Activated CD4-positive, alpha-beta T cell treated with anti-CD3 and anti-CD28 coated beads, Interleukin-2, amount 10 ng/mL, durations not matched to agents 7 days and 5 days (primary cell): ENCODE measurements at places on chromosomes 12 and 14. TPM values are rescaled to one million over a fixed set of nuclear protein-coding genes. Genes with fewer than 3 reads are reported as not detected.

DNA sequence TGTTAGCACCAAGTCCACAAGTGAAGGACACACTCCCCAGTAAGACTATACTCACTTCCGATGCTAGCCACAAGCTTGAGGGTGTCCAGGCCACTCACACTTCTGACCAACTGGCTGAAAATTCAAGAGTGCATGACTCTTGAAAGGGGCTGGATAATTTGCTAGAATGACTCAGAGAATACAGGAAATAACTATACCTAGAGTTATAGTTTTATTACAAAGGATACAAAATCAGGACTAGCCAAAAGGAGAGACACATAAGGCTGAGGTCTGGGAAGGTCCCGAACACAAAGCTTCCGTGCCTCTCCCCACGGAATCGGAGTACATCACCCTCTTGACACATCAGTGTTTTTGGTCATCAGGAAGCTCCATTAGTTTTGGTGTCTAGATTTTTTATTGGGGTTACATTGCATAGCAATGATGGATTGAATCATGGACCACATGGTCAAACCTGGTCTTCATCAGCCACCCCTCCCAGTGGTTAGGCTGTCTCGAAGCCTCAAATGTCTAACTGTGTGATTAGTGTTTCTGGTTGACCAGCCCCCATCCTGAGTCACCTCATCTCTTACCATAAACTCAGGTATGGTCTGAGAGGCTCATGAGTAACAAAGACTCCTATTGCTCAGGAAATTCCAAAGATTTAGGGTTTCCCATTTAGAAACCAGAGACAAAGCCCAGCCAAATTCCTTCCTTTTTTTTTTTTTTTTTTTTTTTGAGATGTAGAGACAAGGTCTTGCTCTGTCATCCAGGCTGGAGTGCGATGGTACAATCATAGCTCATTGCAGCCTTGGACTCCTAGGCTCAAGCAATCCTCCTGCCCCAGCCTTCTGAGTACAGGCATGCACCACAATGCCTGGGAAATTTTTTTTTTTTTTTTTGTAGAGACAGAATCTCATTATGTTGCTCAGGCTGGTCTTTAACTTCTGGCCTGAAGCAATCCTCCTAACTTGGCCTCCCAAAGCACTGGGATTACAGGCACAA lies 472.0 kb upstream of the TBX3 start:
- no peaks in the 10 kb centered on the region for H3K36me3 ChIP-seq
- H3K27me3 ChIP-seq = no peaks in the 10 kb centered on the region
- no peak overlapping the region for H3K27ac ChIP-seq
- no peak for DNase-seq
- no peaks in the 10 kb centered on the region for H3K4me1 ChIP-seq
- no peak overlapping the region for H3K4me3 ChIP-seq

The CINP gene
- 26.8 TPM for total RNA-seq

The RHOF gene
- total RNA-seq = 148 TPM

GRCh38 chr14:93160353-93160801 lies 24.3 kb downstream of the MOAP1 start:
- H3K27me3 ChIP-seq = no peaks in the 10 kb centered on the region
- no peak overlapping the region for H3K27ac ChIP-seq
- DNase-seq = peak; percentile 14

- no peak for DNase-seq
- no peaks in the 10 kb centered on the region for H3K4me1 ChIP-seq
- no peak overlapping the region for H3K27ac ChIP-seq
- no peaks in the 10 kb centered on the region for H3K27me3 ChIP-seq
- H3K4me3 ChIP-seq = no peak overlapping the region
These were observed 244.9 kb downstream of the ADAMTS20 start for GRCh38 chr12:43307126-43307525.

GRCh38 chr14:77113644-77114043 lies 15.6 kb downstream of the CIPC start:
- H3K4me3 ChIP-seq = no peak overlapping the region
- H3K36me3 ChIP-seq = peaks cover 31% of the 10 kb centered on the region
- no peaks in the 10 kb centered on the region for H3K4me1 ChIP-seq
- DNase-seq = no peak

DNA sequence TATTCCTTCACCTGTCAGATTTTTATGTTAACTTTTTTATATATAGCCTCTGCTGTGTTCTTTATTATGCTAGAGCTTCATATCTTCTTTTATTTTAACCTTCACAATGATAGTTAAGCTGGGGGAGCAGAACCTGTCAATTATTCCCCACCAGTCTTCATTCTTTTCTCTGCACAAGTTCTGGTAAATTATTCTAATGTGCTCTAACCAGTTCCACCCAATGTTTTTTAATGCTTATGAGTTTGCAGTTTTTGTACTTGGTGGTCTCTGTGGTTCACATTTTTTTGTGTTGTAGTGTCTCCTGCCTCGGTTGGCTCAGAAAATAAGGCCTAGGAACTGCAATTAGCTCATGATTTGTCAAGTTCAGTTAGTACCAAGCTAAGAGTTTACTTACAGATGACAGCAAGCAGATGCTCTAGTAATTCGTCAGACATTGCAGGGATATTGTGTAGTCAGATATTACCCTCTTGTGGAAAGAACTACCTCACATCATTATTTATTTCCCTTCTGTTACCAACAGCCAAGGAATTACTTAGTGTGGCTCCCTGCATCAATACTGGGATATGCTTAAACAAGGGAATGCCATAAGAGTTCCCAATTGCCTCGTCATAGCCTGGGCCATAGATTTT lies 14.5 kb downstream of the DYRK2 start:
- peaks cover 39% of the 10 kb centered on the region for H3K4me1 ChIP-seq
- DNase-seq = no peak
- H3K27ac ChIP-seq = no peak overlapping the region
- H3K27me3 ChIP-seq = no peaks in the 10 kb centered on the region

- H3K4me3 ChIP-seq = no peak overlapping the region
- H3K4me1 ChIP-seq = peaks cover 7% of the 10 kb centered on the region
- H3K27ac ChIP-seq = no peak overlapping the region
- peak; percentile 89 for DNase-seq
- H3K36me3 ChIP-seq = no peaks in the 10 kb centered on the region
These were observed 20.1 kb upstream of the CCDC63 start for GRCh38 chr12:110826592-110827200.

DNA sequence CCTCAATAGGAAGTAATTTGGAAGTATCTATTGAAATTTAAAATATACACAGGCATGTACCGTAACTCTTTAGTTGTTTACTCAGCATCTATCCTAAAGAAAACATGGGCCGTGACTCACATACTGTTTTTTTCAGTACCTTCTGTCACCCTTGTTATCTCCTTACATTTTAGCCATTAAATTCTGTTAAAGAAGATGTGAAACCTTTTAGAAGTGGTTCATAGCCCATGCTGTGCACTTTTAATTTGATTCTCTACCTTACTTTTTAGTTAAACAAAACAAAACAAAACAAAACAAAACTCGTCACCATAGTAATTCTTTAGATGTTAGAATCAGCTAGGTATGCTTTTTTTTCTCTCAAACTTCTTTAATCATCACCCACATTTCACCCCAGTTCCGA lies 494.4 kb upstream of the RGS6 start:
- H3K27me3 ChIP-seq = no peaks in the 10 kb centered on the region
- peaks cover 11% of the 10 kb centered on the region for H3K4me1 ChIP-seq
- H3K27ac ChIP-seq = no peak overlapping the region
- peaks cover 16% of the 10 kb centered on the region for H3K36me3 ChIP-seq
